Aorta (tissue), 5 donors: ENCODE measurements at places on chromosomes 2 and 18.

GRCh38 chr2:101779656-101780055 is 82.1 kb downstream of the MAP4K4 start:
- peaks cover 6% of the 10 kb centered on the region for H3K4me1 ChIP-seq
- no peaks in the 10 kb centered on the region for H3K27me3 ChIP-seq
- H3K4me3 ChIP-seq = no peak overlapping the region
- DNase-seq = no peak

- H3K4me1 ChIP-seq = no peaks in the 10 kb centered on the region
- no peak overlapping the region for H3K4me3 ChIP-seq
- no peak for DNase-seq
- H3K27me3 ChIP-seq = no peaks in the 10 kb centered on the region
- H3K27ac ChIP-seq = no peak overlapping the region
- no peaks in the 10 kb centered on the region for H3K36me3 ChIP-seq
Measured at GRCh38 chr2:174957050-174957449, 48.1 kb downstream of the CHN1 start.

GRCh38 chr18:22275706-22276333 is 106.4 kb downstream of the GATA6 start:
- peaks cover 2% of the 10 kb centered on the region for H3K27me3 ChIP-seq
- no peak overlapping the region for H3K27ac ChIP-seq
- no peaks in the 10 kb centered on the region for H3K36me3 ChIP-seq
- DNase-seq = no peak
- H3K4me1 ChIP-seq = no peaks in the 10 kb centered on the region
- H3K4me3 ChIP-seq = no peak overlapping the region

DNA sequence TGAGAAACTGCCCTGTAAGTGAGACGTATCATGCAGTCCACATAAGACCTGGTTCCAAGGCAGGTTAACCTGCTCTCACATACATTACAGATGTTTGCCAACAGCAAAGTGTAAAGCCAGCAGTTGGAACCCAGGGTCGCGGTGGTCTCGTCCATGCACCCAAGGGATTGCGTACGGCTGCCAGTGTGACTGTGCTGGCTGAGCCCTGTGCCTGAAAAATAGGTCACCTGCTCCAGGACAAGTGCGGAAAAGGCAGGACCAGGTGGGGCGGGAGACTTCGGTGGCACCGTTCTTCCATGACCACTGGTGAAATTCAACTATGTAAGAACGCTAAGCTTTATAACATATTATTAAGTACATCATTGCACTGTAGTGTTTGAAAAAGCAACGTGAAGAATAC is 110.5 kb downstream of the MBP start:
- H3K27ac ChIP-seq = no peak overlapping the region
- H3K4me1 ChIP-seq = no peaks in the 10 kb centered on the region
- H3K36me3 ChIP-seq = peaks cover 2% of the 10 kb centered on the region
- no peak overlapping the region for H3K4me3 ChIP-seq
- DNase-seq = no peak
